ENCODE measurements at places on chromosomes 3 and 15.
A peak's percentile ranks its signal among the peaks of the same experiment; 100 is the strongest.

DNA sequence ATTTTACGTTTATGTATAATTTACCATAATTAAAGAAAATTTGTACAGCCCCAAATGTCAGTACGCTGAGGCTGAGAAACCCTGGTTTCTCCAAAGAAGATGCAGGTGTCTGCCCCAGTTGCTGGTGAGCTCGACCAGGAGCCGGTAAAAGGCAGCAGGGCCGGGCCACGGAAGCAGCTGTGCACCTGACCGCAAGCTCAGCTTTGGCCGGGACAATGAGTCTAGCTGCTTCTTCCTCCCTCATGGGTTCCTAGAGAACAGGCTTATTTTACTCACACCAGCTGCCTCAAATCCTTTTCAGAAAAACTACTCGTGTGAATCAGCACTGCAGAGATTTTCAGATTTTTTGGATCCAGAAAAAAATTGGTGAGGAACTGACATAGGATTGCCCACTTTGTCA lies 18.0 kb upstream of the ZXDC start:
- no peak for DNase-seq

DNA sequence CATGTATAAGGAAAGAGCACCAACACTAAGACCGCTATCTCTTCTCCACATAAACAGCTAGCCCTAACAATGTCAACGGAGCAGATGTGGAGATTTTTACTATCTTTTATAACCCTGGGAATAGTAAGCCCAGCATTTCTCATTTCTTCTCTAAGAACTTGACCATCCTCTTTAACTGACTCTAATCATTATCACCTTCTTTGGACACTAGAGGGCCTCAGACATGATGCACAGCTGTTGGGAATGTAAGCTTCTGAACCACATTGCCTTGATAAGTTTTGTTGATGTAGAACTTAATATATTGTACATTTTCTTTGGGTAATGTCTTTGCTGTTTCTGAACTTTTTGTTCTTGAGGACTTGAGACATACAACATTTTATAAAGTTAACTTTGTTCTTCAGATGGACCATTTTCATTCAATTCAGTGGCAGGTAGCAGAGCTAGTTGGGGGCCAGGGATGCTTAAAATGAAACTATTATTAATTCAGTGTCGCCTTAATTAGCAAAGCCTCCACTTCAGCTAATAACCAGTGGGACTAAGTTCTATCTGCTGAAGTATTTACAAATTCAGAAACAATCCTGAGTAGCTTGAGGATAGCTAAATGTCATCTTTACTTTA lies 9.6 kb upstream of the TAGLN3 start:
- no peak for DNase-seq

DNA sequence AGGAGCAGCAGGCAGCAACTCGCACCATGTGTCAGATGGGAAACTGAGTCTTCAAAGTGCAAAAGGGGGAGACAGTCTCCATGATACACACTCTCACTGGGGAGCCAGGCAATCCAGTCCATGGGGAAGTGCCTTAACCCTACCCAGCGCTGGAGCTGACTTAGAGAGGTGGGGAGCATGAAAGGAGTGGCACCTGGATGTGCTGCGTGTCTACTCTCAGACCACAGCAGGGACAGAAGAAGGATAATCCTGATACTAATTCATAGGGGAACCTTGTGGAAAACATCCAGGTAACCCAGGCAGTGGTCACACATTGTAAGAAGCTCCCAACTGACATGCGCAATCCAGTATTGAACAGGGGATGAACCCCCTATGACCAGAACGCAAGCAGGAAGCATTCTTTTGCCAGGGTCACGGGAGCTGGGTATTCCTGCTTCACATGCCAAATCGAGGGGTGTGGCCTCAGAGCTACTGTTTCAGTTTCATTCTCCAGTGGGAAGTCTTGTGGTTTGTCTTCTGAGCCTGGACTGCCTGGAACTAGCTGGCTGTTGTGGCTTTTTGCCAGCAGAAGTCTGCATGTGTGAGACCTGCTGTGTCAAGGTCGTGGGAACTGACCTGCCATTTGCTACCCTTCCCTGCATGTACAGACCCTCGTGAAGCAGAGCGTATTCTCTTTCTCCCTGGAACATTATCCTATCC lies 367.6 kb upstream of the NDN start:
- DNase-seq = no peak

- no peak for DNase-seq
Observed at GRCh38 chr15:55758580-55758986, 15.6 kb upstream of the PRTG start.

- no peak for DNase-seq
Observed at GRCh38 chr3:28947061-28947460, 333.8 kb upstream of the RBMS3 start.

GRCh38 chr3:140754936-140755335 lies 77.1 kb downstream of the TRIM42 start:
- no peak for DNase-seq

DNA sequence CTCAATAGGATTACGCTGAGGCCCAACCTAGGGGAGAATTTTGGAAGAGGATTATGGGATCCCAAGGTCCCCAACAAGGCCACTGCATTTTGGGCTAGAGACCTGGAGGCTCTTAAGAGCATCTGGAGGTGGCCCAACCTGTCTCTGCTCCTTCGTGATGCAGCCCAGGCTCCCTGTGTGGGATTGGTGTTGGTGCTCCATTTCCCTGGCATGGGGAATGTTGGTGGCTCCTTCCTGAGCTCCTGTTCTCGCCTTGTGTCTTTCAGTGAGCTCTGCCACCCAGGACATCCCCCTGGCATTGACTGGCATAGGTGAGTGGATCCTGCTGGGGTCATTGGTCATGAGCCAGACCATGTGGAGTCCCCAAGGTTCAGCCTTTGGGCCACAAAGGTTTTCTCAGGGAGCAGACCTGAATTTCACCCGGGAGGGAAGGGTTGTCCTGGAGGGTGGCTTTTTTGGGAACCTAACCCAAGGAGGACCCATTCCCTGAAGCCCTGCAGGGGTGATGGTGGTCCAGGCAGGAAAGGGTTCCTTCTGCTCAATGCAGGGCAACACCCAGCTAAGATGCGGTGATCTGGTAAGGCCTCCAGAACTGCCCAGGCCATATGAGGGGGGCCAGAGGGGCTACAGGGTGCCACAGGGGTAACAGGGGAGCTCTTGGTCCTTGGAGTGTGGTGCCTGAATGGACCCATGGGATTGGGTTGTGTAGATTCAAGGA lies 202.5 kb downstream of the UBE3A start:
- DNase-seq = no peak

DNA sequence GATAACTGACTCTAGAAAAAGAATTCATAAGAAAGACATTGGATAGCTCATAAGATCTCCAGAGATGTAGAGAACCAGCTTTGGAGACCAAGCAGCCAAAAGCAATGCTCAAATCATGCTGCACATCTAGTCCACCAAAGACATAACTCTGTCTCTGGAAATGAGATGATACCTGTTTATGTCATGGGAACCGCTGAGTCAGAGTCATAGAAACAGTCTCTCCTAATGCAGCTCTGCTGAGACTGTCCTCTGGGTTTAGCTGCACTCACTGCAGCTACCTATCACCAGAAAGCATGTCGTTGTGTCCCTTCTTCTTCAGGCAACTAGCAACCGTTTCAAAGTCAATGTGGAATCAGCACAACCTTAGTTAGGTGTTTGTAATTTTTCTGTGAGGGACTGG lies 218.5 kb upstream of the ROBO1 start:
- no peak for DNase-seq

DNA sequence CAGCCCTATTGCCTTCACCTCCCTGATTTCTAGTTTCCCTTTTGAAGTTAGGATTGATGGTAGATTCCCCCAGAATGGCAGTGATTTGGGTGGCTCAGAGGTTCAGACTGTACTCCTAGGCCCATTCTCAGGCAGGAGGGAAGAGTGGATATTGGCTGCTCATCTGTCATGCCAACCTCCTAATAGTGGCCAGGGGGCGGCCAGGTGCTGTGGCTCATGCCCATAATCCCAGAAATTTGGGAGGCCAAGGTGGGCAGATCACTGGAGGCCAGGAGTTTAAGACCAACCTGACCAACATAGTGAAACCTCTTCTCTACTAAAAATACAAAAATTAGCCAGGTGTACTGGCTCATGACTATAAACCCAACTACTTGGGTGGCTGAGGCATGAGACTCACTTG lies 11.3 kb downstream of the RRP9 start:
- DNase-seq = no peak

DNA sequence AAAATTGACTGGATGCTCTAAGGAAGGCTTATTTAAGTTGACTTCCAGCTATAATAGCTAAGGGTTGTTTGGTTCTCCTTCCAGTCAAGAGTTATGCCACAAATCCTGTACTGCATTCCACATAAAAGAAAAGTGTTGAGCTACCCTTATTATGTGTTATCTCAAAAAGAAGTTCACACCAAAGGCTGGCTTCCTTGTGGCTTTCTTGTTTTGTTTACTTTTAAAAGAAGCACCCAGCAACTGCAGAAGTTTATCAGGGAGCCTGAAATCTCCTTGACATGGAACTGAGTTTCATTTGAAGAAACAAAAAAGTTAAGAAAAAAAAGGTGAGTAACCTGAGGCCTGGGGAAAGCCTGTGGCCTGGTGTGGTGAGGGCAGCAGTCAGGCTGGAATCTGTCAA lies 10.2 kb downstream of the MGLL start:
- DNase-seq = no peak

GRCh38 chr15:101689901-101690300 lies 34.4 kb downstream of the TARS3 start:
- no peak for DNase-seq

DNA sequence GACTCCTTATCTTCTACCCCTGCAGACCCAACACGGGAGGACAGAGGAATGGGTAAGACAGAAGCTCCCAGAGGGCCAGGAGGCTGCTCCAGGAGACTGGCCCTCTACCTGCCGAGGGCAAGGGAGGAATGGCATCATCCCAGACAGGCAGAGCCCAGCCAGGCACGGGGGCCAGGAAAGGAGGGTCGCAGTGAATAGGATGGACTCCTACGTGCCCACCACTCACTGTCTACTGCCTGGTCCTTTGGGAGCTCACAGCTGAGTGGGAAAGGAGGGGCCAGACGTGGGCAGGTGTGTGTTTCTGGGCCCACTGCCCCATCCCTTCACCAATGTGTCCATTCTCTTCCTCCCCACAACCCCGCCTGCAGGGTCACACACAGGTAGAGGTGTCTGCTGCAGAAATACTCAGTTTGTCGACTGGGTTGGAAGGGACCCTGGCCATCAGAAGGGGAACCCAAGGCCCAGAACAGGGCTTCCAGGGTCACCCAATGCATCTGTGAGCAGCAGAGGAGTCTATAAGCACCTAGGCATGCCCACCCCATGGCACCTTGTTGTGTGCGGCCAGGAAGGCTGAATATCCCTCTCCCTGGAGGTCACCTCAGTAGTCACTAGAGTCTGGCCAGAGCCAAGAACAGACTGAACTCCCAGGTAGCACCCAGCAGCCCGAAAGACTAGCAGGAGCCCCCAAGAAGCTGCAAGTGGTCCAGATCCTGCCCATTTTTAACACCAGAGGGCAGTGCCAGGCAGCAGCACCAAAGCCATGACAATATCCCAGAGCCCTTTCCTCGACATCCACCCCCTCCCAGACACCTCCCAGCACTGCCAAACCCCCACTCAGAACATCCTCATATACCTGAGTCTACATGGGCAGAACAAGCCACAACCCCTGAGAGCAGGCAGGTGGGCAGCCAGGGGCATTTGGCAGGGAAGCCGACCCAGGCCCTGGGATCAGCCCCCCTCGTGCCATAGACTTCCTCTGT lies 24.0 kb downstream of the TKT start:
- no peak for DNase-seq

DNA sequence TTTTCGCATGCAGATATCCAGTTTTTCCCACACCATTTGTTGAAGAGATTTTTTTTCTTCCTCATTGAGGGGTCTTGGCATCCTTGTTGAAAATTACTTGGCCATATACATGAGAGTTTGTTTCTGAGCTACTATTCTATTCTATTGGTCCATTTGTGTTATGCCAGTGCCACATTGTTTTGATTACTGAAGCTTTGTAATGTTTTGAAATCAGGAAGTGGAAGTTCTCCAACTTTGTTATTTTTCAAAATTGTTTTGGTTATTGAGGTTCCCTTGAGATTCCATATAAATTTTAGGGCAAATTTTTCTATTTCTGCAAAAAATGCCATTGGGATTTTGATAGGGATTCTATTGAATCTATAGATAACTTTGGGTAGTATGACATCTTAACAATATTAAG lies 130.3 kb upstream of the PFN2 start:
- DNase-seq = no peak

DNA sequence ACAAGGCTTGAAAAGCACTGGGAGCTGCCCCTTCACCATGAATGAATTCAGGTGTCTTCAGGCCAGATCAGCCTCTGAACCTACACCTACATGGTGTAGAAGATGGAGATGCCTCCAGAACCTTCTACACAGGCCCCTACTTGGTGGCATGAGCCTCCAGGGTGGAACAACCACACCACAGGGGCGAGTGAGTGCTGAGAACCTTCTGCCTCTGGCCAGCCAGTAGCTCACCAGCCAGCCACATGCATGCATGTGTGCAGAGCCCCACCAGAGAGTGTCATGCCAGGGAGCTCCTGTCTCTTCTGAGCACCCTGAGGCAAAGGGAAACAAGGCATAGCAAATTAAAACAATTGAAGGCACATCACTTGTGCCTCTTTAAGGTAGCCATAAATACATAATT lies 161.8 kb upstream of the TOPAZ1 start:
- no peak for DNase-seq

- DNase-seq = no peak
Observed at GRCh38 chr3:156620260-156620659, 54.1 kb upstream of the TIPARP start.

- DNase-seq = peak; percentile 56
Observed at GRCh38 chr3:134059035-134059601, 29.4 kb upstream of the SLCO2A1 start.

DNA sequence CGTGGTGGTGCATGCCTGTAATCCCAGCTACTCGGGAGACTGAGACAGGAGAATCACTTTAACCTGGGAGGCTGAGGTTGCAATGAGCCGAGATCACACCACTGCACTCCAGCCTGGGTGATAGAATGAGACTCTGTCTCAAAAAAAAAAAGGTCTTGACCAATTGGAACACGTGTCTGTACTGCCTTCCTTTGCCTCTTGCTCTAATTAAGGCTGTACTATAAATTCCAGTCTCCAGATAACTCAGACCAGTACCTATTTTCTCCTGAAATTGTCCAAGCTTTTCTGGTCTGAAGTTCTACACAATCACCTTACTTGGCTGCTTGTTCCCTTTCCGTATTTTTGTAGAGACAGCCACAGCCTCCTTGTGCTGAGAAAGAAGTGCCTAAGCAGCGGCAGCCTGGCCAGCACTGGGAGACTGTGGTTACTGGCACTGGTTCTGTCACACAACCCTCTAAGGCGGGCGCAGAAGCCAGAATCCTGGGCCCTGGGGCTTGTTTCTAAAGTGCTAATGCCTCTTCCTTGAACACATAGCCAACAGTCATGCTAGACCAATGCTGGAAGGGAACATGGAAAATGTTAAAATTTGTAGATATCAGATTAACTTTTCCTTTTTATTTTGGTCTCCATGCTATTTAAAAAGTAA lies 6.2 kb upstream of the CEP70 start:
- DNase-seq = no peak

GRCh38 chr15:44028349-44028748 lies 166.7 kb downstream of the FRMD5 start:
- DNase-seq = no peak

DNA sequence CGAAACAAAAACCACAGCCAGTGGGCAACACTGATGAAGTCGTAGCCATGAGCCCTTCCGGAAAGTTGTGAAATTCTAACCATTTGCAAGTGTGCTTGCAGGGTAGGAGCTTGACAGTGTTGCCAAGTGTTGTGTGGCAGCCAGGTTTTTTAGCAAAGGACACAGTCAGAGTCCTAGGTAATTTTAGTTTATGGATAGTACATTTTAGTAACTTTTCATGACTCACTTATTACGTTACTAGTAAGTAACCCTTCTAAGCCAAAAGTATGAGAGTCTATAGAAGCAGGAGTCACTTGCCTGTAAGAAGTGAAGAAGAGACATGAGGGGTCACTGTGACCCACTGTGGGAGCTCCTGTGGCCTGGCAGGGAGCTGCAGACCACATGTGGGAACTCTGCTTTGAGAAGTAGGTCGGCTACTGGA lies 54.8 kb upstream of the ADPGK start:
- DNase-seq = no peak
